ENCODE measurements at places on chromosomes 6 and 20.

DNA sequence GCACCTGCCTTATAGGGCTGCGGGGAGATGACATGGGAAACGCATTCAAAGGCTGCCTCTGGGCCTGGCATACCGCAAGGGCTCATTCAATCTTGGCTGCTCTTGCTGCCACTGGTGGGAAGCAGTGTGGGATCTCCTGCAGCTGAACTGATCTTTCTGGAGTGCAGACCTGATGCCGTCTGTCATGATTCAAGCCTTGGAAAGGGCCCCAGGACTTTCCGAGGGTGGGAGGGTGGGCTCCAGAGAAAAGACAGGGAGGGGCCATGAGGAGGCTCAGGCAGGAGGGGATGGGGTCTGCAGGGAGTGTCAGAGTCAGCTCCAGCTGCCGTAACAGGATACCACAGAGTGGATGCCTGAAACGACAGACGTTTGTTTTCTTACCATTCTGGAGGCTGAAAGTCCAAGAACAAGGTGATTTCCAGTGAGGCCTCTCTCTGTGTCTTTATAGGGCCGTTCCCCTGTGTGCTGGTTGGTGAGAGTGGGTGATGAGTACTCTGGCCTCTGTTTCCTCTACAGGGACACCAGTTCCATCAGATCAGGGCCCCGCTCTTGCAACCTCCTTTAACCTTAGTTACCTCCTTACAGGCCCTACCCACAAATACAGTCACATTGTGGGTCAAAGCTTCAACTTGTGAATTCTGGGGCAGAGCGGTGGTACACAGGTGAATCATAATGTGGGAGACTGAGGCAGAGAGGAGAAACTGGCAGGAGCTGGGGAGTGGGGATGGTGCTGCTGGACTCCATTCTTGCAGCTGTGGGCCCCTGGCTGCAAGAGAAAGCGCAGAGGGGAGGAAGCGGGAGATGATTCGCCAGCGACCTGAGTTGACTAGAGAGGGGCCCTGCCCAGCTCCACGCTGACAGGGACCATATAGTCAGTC is 148.4 kb downstream of the SYCP2 start:
- no peak for DNase-seq

GRCh38 chr6:8215631-8216030 is 113.3 kb upstream of the EEF1E1 start:
- DNase-seq: no peak

GRCh38 chr20:37319151-37319671 is 26.7 kb upstream of the SRC start:
- DNase-seq: no peak

DNA sequence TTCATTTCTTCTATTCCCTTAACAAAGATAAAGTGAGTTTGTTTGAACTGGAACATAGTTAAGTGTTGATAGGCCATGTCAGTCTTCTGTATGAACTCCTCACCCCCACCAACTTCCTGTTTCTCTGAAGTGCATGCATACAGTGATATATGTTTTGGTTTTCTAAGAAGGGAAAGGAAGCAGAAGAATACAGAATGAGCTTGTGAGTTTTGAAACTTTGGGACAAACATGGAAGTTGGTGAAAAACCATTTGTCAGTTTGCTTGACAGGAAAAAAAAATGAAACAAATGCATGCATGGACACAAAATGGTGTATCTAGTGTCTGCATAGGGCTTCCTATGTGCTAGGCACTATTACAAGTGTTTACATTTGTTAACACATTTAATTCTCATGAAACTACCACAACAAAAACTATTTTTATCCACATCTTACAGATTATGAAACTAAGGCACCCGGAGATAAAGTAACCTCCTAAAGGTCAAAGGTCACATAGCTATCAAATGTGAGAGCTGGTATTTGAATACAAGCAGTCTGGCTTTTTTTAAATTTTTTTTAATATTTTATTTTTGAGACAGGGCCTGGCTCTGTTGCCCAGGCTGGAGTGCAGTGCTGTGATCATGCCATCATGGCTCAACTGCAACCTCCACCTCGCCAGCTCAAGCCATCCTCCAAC is 105.9 kb downstream of the ADGRB3 start:
- DNase-seq: no peak

GRCh38 chr6:75149240-75149639 is 56.6 kb downstream of the COL12A1 start:
- DNase-seq: no peak
